ENCODE measurements at places on chromosomes 11 and 22. TPM values are rescaled to one million over a fixed set of nuclear protein-coding genes. Genes with fewer than 3 reads are reported as not detected.

Gene MLC1
- not detected for total RNA-seq

Gene ENTHD1
- total RNA-seq, result not detected

- H3K36me3 ChIP-seq, result no peaks in the 10 kb centered on the region
- H3K27me3 ChIP-seq, result peaks cover 47% of the 10 kb centered on the region
- H3K4me3 ChIP-seq, result no peak overlapping the region
- DNase-seq, result no peak
- peaks cover under 1% of the 10 kb centered on the region for H3K4me1 ChIP-seq
Observed at GRCh38 chr11:70476669-70477068, 78.3 kb downstream of the CTTN start.

GRCh38 chr22:40729284-40729683 is 50.0 kb downstream of the MCHR1 start:
- H3K27me3 ChIP-seq, result peaks cover 8% of the 10 kb centered on the region
- no peak overlapping the region for H3K4me3 ChIP-seq
- DNase-seq, result no peak
- no peak overlapping the region for H3K27ac ChIP-seq
- H3K4me1 ChIP-seq, result peaks cover 27% of the 10 kb centered on the region

- no peak for DNase-seq
- H3K36me3 ChIP-seq, result peaks cover 5% of the 10 kb centered on the region
- no peak overlapping the region for H3K27ac ChIP-seq
- no peaks in the 10 kb centered on the region for H3K27me3 ChIP-seq
- H3K4me3 ChIP-seq, result no peak overlapping the region
Observed at GRCh38 chr11:57501953-57502352, 13.5 kb downstream of the SLC43A1 start.

GRCh38 chr22:36405221-36405661 is 17.5 kb upstream of the MYH9 start:
- H3K36me3 ChIP-seq, result no peaks in the 10 kb centered on the region
- no peaks in the 10 kb centered on the region for H3K27me3 ChIP-seq
- H3K4me1 ChIP-seq, result peaks cover 17% of the 10 kb centered on the region
- no peak overlapping the region for H3K4me3 ChIP-seq
- H3K27ac ChIP-seq, result peak overlapping the region; percentile 58
- no peak for DNase-seq

Gene SHANK3
- total RNA-seq, result 0.77 TPM

DNA sequence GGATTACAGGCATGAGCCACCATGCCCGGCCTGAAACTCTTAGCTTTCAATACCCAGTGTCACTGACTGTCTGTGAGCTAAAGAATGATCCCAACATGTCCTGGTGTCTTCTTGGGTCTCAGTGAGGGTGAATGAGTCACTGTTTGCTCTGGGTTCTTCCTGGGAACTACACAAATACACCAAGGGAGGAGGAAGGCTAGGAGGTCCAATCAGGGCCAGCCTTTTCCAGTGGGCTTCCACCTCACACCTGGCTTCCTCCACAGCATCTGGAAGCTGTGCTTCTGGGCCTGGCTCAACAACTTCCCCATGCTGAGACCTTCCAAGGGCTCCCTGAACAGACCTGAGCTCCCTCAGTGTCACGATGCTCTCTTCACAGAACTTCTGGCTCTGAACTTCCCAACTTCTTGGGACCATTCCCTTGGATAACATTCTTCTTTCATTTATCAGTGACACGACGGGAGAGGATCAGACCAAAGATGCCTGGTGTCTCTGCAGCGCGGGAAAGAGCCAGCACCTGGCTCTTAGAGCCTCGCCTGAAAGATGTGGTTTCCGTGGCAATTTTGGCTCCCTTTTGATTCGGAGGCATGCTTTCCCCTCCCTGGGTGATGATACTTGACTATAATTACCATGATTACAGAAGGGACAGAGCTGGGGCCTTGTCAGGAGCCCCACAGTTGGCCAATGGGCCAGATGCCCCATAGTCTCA is 22.3 kb upstream of the CHRM4 start:
- peak overlapping the region; percentile 43 for H3K27ac ChIP-seq
- no peak for DNase-seq
- H3K36me3 ChIP-seq, result peaks cover 15% of the 10 kb centered on the region
- H3K4me3 ChIP-seq, result no peak overlapping the region
- H3K27me3 ChIP-seq, result no peaks in the 10 kb centered on the region
- H3K4me1 ChIP-seq, result peaks cover 9% of the 10 kb centered on the region
